ENCODE measurements at places on chromosomes 3 and 15. TPM values are rescaled to one million over a fixed set of nuclear protein-coding genes. Genes with fewer than 3 reads are reported as not detected.

CCR8 gene
- not detected for total RNA-seq

LPP gene
- total RNA-seq: 95.1 TPM

GOLGA8T gene
- total RNA-seq: not detected

CX3CR1 gene
- under 0.01 TPM for total RNA-seq

HDGFL3 gene
- 47.7 TPM for total RNA-seq

RPL39L gene
- total RNA-seq: 22.3 TPM

HCN4 gene
- total RNA-seq: not detected

EFCC1 gene
- total RNA-seq: under 0.01 TPM

All from articular chondrocyte of knee joint (primary cell).